Stimulated activated CD4-positive, alpha-beta T cell treated with anti-CD3 and anti-CD28 coated beads, TNF-alpha, amount 100 ng/mL, for 48 hours (primary cell): ENCODE measurements at places on chromosomes 3 and 15.

- DNase-seq, result no peak
Measured at GRCh38 chr3:12465836-12466225, 18.4 kb upstream of the TSEN2 start.

DNA sequence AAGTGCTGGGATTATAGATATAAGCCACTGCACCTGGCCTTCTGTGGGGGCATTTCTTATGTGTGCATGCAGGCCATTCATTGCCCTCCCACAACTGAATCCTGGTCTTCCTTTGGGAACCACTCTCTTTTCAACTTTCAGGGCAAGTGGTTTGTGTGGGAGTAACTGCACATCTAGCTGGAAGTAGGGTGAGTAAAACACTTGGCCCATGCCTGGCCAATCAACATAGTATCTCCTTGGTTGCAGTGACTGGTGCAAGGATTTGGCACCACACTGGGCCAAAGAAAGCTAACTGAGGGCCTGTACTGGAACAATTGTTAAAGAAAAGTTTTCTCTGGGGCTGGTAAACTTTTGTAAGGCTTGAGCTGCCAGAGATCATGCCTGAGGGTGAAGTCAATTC is 189.2 kb upstream of the FEZF2 start:
- no peak for DNase-seq

DNA sequence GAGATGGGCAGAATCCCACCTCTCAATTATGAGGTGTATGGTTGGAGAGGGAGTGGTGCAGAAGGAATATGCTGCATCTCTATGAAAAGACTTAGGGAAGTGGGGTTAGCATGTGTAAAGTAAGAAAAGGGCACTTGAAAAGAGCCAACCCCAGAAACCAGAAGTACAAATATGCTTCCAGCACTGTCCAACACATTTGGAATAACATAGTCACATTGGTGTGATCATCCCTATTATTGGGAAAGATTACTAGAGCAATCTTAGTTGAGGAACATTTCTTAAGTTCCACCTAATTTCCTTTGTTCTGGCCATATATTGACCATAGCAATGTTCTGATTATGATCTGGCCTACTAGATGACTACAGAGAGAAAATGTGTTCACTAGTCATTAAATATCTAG is 34.3 kb downstream of the HMG20A start:
- DNase-seq, result no peak

DNA sequence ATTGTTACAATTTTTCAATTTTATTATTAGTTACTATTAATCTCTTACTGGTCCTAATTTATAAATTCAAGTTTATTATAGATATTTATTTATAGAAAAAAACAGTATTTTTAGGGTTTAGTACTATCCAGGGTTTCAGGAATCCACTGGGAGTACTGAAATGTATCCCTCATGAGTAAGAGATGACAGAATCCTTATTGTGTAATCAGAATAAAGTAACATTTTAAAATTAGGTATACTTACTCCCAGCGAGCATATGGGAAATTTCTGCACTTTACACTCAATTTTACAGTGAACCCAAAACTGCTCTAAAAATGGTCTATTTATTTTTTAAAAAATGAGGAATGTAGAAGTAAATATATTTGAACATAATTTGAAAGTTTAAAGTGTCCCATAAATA is 202.7 kb downstream of the CGGBP1 start:
- DNase-seq, result no peak

GRCh38 chr15:48888191-48888590 is 10.3 kb downstream of the EID1 start:
- no peak for DNase-seq

- DNase-seq, result no peak
Measured at GRCh38 chr3:193499136-193499770, 55.4 kb downstream of the ATP13A4 start.

DNA sequence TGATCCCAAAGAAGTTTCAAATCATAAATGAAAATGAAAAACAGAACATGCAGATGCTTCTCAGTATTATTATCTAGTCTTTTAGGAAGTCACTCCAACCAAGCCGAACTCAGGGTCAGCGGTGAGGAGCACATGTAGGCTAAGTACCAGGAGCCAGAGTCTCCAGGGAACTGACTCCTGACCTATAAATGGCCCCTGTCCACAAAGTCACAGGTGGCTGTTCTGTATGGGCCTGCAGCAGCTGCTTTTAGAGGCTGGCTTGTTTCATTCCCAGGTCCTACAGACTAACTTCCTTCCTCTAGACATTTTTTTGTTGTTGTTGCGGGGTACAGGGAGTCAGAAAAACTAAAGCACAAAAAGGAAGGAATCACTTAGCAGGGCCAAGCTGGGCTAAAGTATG is 54.6 kb downstream of the DAPK2 start:
- no peak for DNase-seq
